Activated T-helper 2 cell treated with anti-CD3 and anti-CD28 coated beads, Interferon-gamma antibody, Interleukin-2, Interleukin-4, amounts not matched to agents 10 μg/mL and 5 μg/mL and 100 μg/mL, durations not matched to agents 14 hours and 24 hours and 36 hours (primary cell): ENCODE measurements at places on chromosomes 12 and 14.

DNA sequence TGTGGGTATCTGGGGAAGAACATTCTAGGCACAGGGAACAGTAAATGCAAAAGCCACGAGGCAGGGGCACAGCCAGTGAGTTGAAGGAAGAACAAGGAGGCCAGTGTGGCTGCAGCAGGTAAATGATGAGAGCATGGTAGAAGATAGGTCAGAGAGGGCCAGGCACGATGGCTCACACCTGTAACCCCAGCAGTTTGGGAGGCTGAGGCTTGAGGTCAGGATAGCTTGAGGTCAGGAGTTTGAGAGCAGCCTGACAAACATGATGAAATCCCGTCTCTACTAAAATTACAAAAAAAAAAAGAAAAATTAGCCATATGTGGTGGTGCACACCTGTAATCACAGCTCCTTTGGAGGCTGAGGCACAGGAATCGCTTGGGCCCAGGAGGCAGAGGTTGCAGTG lies 86.7 kb upstream of the ESRRB start:
- no peak for DNase-seq

- no peak for DNase-seq
Measured at GRCh38 chr12:108732489-108733229, 1.3 kb upstream of the CORO1C start.

DNA sequence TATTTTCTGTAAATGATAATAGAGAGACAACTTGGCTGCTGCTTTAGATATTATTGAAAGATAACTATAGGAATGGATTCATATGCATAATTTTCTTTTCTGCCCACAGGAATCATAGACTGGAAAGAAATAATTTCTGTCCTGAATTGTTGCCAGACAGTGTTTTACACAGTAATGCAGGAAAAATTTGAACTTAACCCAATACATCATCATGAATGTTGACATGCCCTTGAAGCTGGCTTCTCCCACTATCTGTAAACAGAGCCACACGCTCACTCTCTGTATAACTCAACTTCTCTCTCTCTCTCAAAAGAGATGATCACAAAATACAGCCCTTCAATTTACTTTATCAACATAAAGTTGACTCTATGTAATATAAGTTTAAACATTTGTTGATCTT lies 56.6 kb downstream of the PAX9 start:
- DNase-seq = no peak

DNA sequence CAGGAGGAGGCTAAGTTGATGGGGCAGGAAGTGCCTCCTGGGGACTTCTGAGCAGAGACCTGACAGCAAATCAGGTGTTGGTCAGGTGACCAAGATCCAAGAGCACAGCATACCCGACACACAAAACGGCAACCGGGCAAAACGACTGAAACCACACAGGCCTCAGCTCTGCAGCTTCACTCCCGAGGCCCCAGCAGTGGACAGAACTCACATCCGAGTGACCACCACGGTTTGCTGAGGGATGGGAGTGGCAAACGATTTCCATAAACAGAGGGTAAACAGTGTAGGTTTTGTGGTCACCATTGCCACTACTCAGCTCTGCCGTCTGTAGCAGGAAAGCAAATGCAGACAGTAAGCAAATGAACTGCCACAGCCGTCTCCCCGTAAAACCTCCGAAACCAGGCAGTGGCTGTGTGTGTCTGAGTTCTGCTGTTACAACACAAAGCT lies 14.4 kb downstream of the CHFR start:
- peak; percentile 20 for DNase-seq

DNA sequence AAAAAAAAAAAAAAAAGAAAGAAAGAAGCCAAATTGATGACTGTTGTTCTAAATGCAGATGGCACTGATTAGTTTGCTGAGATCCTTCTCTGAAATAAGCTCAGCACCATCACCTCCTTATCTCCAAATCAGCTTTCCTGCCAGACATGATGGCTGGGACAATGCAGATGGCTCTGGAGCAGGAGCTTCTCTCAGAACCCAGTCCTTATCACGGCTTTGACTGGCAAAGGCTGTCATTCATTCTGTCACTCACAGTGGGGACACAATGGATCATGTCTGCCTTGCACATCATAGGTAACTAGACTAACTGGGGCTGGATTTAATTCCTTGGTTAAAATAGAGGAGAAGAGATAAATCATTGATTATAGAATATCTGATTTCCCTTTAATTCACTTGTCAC lies 146.3 kb downstream of the PDZRN4 start:
- DNase-seq = no peak

DNA sequence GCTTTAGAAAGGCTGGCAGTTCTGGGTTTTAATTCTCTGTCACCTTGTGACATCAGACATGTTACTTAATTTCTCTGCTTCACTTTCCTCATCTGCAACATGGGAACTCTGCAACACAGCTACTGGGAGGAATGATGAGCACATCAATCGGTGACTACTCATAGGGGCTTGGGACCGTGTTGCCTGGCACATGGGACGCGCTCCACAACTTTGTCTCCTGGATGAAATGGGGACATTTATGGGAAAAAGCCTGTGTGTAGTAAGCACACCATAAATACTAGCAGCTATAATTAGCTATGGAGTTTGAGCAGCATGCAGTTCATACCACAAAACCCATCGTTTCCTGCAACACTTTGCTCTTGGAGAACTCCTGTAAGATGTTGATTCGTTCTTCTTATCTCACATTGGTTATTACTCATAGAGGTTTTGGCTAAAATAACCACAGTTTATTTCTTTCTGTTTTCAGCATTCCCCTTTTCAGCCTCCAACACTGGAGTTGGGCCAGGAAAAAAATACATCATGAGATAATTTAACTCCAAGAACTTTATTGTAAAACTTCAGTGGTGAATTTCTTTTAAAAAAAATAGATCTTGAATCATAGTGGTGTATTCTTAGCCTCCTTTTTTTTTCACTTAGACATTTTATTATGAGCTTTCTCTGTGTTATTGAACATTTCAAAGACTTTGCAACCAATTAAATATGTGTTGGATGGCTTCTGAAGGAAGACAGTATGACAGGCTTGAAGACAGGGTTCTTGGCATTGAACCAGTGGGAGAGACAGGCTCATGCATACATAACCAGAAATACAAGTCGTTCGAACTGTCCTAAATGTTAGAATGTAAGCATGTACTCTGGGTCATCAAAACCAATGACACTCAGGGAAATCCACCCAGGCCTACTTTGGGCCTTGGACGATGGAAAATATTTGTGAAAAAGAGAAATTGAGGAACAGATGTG lies 72.7 kb downstream of the RIN3 start:
- peak; percentile 44 for DNase-seq

GRCh38 chr12:22340143-22340542 lies 5.6 kb upstream of the ST8SIA1 start:
- no peak for DNase-seq

DNA sequence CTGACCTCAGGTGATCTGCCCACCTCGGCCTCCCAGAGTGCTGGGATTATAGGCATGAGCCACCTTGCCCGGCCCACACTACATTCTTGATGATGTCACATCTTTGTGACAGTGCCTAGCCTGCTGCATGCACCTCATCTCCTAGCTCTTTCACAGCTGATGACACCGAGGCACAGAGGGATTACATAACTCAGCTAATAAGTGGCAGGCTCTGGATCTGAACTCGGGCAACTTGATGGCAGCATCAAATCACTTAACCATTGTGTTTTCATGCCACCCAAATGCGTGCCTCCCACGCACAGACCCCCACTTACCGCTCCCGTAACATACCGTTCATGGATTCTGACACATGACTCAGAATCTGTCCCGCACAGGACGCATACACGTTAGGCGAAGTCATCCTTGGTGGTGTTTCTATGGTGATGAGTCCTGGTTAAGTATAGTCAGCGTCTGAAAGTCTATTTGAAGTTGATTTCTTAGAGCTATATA lies 7.4 kb downstream of the TMEM120B start:
- DNase-seq = no peak

GRCh38 chr12:120314220-120314619 lies 12.1 kb downstream of the SIRT4 start:
- DNase-seq = no peak

DNA sequence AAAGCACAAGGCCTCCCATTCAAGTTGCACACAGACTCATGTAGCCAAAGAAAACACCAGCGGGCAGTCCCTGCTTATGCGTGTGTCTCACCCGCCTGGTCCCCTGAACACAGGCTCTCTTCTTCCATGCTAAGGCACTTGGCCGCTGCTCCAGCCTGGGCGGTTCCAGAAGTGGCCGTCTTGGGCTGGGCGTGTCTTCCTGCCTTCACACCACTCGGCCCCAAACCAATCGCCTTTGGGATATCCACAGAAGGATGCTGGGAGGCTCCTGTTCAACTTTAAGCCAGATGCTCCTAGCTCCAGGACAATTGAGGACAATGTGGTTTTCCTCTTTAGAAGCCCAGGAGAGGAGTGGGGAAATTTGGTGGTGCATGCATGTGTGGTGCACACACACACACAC lies 2.2 kb downstream of the SCARB1 start:
- no peak for DNase-seq

DNA sequence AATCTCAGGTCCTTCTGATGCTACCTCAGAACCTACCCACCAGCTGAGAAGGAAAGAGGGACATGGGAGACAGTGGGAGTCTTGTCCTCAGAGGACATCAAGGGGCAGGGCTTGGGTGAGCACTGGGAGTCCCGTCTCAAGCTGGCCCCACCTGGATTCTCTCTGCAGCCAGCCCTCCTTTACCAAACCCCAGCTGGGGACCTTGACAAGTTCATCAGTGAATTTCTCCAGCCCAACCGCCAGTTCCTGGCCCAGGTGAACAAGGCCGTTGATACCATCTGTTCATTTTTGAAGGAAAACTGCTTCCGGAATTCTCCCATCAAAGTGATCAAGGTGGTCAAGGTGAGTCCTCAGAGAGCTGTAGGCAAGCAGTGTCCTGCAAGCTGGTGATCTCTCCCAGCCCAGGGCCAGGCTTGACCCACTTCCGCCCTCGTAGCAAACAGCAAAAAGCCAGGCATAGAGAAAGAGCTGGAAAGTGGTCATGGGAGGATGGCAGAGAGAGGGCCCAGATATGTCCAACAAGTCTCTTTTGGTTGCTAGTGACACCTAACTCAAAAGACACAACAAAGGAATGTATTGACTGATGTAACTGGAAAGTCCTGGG lies 14.2 kb upstream of the OAS2 start:
- DNase-seq = no peak

DNA sequence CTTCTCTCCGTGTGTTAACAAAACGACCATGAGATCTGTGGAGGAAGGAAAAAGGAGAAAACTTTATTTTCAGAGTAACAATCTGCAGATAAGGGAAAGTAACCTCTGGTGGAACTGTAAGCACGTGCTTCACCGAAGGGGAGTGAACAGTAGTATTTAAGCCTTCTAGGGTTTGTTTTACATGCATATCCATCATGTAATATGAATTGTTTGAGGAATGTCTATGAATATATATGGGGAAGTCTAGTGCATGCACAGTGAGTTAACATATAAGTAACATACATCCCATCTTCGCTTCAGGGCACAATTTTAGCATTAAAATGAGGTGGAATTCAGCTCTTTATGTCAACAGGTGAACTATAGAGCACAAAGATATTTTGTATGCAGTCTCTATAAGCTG lies 101.1 kb downstream of the FUT8 start:
- DNase-seq = no peak

DNA sequence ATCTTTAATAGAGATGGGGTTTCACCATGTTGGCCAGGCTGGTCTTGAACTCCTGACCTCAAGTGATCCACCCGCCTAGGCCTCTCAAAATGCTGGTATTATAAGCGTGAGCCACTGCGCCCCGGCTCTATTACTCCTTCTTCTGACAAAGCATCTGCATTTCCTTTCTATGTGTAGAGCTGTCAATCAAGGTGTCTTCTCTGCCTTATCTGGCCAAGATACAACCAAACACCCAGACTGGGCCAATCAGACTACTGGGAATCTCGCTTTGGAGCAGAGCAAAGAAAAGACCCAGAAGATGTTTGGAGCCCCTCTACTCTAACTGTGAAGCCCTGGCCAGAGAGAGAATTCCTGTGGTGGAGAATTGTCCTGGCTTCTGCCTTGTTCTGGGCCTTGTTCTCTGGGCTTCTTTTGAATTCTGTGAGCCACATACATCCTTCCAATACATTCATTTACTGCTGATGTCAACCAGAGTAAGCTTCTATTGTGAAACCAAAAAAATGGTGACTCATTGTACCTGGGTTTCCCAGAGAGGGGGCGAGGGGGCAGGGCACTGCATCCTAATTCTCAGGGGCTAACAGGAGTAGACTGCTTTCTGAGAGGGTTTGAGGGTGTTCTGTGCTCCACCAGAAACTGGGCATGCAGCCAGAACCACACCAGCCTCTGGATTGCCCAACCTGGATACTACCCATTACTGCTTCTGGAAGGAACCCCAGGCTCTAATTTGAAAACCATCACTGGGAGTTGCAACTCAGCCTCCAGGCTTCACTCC lies 18.8 kb upstream of the FLVCR2 start:
- peak; percentile 28 for DNase-seq

- DNase-seq = no peak
Measured at GRCh38 chr14:21933681-21934080, 260.1 kb upstream of the OR4E1 start.

DNA sequence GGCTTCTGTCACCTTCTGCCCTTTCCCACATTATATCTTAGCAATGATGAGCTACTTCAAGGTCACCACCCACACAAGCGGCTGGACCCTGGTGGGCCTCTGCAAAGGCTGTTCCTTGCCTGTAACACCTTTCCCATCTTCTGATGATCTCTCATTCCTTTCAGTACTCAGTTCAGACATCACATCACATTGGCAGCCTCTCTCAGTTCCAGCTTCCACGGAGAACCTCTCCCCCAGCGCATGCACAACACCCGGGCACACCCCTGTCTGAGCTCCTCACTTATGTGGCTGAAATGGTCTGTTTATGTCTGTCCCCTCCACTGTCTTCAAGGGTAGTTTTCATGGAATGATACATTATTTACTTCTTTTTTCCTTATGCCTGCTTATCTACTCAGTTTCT lies 6.5 kb upstream of the NID2 start:
- no peak for DNase-seq

DNA sequence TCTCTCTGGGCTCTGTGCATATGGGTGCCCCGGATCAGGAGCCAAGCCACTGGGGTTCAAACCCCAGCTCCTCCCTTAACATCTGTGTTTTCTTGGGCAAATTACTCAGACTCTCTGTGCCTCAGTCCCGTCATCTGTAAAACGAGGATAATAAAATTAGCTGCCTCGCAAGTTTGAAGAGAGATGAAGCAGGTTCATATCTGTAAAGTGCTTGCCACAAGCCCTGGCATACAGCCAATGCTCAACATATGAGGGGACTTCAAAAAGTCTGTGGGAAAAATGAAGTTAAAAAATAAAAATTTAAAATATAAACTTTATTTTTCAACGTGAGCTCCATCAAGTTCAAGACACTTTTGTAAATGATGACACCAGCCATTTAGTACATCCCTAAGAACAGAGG lies 276.7 kb downstream of the FOXN3 start:
- DNase-seq = no peak

- DNase-seq = no peak
Measured at GRCh38 chr12:104833756-104834155, 124.3 kb downstream of the SLC41A2 start.

GRCh38 chr12:43728117-43728516 lies 30.5 kb downstream of the PUS7L start:
- DNase-seq = no peak
